Activated T-cell treated with anti-CD3 and anti-CD28 coated beads, Interleukin-2, amount 50 U/mL, for 48 hours (primary cell): ENCODE measurements at places on chromosomes 12 and 14.

DNA sequence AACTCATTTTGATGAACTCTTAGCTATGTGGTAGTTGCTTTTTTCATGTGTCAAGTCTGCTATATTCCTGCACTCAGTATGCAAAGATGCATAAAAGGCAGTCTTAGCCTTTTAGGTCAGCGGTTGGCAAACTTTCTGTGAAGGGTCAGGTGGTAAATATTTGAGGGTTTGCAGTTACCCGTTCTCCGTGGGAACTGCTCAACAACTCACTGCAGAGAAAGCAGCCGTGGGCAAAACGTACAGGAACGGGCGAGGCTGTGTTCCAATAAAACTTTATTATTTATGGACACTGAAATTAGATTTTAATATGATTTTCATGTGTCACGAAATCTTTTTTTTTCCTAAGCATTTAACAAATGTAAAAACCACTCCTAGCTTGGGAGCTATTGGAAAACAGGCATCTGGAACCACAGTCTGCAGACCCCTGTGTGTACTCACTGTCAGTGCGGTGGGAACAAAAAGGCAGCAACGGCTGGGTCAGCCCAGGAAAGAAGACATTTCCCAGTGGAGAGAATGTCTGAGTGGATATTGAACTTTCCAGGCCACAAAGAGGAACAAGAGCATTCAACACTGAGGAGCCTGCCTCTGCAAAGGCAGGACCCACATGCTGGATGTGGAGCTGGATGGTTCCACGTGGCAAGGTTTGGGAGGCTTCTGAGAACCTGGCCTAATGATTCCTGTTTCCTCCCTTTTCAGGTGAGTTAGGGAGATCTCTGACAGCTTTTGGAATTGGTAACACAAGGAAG lies 3.5 kb upstream of the ACACB start:
- no peak for DNase-seq

GRCh38 chr14:30874120-30874998 lies at the start of gene COCH:
Gene COCH (plus strand): TSS chr14:30874559. CDS start chr14:30874939, 380 bp downstream.
- peak; percentile 62 for DNase-seq

DNA sequence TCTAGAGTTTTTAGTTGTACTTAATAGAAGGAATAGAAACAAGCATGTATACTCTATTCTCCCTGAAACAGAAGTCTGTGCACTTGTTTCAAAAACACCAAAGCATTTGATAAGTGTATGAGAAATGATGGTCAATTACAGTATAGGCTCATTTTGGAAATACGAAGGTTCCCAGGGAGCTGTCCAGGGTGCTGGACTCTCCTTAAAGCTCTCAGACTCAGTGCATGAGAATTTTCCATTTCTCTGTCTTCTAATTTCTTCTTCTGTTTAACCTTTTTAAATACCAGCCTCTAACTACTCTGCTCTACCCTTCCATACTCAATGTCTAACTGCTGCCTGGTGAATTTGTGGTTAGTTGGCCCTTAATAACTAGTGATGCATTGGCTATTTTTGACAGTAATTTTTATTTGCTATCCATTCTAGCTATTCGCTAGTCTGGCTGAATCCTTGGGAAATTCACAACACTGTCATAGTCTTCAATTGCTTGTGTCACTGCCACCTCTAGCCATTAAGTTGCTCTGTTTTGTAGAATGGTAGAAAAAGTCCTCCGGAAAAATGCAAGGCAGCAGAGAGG lies 229.2 kb downstream of the NRXN3 start:
- DNase-seq, result peak; percentile 21

GRCh38 chr14:50726372-50727107 lies 58.4 kb upstream of the SAV1 start:
- DNase-seq, result peak; percentile 25

DNA sequence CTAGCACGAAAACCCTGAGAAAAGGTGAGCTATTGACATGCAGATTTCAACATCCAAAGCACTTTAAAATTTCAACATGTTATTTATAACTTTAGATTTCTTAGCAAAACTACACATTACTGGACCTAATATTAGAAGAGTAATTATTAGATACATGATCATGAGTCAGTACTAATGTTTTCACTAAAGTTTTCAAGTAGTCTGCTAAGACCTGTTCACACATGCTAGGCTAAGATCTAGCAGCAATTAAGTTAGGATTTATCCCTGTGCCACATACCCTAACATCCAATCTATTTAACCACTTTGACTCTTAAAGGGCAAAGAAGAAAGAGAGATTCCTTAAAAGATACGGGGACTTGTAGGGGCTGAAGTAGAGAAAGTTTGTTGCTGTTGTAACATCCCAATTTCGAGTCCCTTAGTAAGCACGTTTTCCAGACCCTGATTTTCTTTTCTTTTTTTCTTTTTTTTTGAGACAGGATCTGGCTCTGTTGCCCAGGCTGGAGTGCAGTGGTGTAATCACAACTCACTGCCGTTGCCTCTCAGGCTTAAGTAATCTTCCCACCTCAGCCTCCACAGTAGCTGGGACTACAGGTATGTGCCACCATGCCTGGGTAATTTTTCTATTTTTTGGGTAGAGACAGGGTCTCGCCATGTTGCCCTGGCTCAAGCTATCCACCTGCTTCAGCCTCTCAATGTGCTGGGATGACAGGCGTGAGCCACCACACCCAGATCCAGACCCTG lies 102.5 kb upstream of the ATF7IP start:
- DNase-seq, result no peak

GRCh38 chr14:88791252-88791621 lies 1.5 kb downstream of the EML5 start:
- no peak for DNase-seq

DNA sequence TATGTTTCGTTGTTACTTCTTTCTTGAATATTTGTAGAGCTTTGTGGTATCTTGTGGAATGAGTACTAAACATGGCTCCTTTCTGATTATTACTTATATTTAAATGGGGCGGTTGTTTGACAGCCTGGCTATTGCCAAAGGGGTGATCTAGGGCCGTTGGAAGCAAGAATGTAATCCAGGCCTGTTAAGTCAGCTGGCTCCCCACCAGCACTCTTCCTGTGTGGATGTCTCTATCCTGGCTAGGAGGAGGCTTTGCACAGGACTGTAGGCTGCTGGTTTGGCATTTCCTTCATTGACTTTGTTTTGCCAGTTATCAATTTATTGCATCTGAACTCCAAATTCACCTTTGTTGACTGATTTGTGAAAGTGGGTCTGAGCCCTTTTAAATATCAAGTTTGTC lies 5.6 kb downstream of the FAM234B start:
- no peak for DNase-seq
